Mesenteric fat pad (tissue), 1 donor: ENCODE measurements at places on chromosomes 7 and 10. TPM values are rescaled to one million over a fixed set of nuclear protein-coding genes. Genes with fewer than 3 reads are reported as not detected.

The TRIM74 gene
- 0.61 TPM for total RNA-seq

DNA sequence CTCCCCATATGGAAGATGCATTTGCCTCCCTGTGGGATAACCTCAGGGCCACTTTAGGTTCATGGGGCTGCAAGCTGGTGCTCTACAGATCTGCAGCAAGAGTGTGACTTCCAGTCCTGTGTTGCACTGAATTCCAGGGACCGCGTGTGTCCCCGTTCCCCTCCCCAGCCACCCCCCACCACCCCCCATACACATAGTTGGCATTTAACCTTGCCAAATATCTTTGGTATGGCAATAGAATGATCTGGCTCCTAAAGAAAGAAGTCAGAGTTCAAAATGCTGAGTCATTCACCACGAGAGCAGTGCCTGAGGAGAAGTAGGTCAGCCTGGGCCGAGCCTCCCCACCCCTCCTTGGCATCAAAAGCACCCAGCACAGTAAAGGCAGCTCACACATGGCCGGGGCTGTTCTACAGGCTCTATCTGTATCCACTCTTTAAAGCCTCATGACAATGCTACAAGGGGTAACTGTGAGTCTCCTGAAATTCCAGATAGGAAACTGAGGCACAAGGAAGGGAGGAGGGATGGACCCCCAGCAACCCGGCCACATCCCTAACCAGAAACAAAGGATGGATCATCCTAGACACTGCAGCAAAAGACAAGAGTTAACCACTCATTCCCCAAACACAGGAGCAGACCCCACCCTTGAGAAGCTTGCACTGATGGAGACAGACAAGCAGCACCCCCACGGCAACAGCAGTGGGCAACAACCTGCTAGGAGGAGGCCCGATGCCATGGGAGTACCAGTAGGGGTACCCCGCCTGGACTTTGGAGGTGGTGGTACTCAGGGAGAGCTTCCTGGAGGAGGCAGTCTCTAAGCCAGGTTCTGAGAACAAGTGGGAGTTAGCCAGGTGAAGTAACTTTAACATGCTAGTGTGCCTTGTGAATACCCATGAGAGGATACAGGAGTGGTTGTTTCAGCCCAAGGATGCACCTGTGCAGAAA is 70.3 kb upstream of the NANOS1 start:
- DNase-seq = peak; percentile 74

GRCh38 chr10:13684252-13684791 is 97.6 kb downstream of the PRPF18 start:
- no peak for DNase-seq

DNA sequence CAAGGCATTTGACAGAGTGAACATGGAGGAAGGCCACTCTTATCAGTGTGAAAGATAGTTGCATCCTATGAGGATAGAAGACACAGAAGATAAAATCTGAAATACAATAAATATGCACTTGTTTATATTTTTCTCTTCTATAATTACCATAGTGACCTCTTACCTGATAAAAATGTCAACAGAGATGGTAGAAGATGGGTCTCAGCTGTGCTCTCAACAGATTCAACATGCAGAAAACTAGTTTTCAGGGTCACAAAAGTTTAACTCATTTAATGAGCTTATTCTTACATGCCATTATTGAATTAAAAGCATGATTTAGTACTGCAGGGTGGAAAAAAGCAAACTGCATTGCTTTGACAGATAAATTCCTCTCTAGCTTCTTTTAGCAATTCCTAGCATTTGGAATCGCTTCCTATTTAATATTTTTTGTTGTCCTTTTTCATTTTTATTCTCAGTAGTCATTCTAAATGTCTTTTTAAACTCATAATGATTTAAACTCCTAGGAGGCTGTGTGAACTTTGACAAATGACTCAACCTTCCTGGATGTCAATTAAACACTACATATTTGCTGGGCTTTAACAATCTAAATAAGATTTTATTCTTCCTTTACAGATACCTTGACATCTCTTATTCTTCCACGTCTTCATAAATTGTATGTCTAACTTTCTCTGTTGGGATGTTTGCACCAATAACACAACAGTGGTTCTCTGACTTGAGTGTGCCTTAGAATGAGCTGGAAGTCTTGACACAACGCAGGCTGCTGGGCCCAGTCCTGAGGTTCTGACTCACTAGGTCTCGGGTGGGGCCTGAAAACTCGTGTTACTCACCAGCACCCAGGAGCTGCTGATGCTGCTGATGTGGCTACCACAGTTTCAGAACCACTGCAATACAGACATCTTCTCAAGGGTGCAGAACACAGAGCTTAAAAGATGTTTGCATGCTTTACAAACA is 565.5 kb upstream of the IGFBP3 start:
- DNase-seq = no peak

DNA sequence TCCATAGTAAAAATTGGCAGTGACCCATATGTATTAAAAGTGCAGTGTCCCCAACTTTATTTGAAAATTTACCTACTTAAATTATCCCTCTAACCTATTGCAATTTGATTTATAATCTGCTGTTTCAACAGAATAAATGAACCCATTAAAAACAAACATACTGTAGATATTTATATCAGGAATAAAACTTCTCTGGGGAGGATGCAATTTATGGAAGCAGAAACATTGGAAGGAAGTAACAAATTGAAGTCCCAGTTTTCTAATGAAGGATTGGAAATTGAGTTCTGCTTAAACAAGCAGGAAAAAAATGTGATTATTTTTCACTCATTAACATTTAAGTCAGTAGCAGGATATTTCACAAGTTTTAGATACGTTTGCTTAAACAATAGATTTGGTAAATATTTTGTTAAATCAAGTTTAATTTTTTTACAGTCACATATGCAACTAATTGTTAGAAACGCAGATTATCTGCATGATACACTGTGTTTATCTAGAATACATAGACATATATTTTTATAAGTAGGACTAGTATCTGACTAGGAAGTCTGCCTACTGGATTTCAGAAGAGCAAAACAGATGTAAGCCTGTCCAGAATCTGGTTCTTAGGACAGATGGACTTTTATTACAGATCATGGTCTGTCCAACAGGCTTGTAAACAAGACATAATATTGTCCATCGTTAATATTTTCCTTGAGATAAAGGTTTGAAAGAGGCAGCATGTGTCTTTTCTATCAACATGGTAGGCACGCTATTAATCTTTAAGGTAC is 5.3 kb downstream of the AGMO start:
- DNase-seq = no peak

The ECHDC3 gene
- total RNA-seq = 161 TPM

The CYP26C1 gene
- 0.22 TPM for total RNA-seq

DNA sequence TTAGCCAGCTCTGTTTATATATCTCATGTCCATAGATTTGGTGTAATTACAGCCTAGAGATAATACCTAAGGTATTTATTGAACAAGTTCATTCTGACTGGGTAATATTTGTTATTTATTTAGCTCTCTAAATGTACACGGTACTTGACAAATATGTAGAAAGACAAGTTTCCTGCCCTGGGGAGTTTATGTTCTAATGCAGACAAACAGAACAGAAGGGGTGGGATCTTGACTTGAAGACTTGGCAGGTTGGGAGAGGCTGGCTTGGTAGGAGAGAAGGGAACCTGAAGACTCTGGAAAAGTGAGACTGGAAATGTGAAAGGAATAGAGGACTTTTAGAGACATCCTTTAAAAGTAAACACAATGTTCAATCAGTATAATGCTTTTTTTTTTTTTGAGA is 97.7 kb upstream of the CDK6 start:
- DNase-seq = no peak

The SNX10 gene
- 52.8 TPM for total RNA-seq

DNA sequence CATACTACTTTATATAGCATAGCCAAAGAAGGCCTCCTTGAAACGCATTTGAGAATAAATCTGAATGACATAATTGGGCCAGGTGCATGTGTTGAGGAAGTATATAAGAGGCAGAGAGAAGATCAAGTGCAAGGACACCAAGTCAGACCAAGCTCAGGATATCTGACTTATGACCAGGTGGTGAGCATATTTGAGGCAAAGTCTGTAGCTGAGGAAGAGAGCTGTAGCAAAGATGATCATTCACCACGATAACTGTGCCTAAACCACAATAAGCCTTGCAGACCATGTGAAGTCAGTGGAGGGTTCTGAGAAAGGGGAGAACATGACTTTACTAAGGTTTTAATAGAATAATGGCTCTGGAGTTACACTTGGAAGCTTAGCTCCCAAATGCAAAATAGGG is 292.3 kb downstream of the SORCS1 start:
- no peak for DNase-seq

- no peak for DNase-seq
These were observed 10.0 kb downstream of the FOXK1 start for GRCh38 chr7:4692055-4692454.

- no peak for DNase-seq
These were observed 202.8 kb downstream of the NEBL start for GRCh38 chr10:20694296-20694695.

The SPOCK2 gene
- 5.8 TPM for total RNA-seq

- no peak for DNase-seq
These were observed 62.2 kb downstream of the ARMH3 start for GRCh38 chr10:101993651-101994200.

- no peak for DNase-seq
These were observed 203.0 kb downstream of the KCND2 start for GRCh38 chr7:120475994-120476393.

The ALKBH4 gene
- 7.0 TPM for total RNA-seq

DNA sequence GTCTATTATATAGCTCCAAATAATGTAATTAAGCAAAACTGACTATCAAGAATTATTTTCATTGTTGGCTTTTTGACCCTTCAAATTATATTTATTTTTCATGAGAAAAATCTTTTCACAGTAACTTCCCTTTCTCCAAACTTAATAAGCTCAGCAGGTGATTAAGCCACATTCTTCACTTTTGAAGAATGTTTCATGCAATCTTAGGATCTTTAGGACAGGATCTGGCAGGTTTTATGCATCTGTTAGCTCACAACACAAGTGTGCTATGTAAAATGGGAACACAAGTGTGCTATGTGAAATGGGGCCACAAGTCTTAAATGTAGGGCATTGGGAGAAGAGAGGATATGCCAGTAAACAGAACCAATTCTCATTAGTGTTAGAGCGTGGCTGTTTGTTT is 26.3 kb downstream of the BCAP29 start:
- DNase-seq = no peak

DNA sequence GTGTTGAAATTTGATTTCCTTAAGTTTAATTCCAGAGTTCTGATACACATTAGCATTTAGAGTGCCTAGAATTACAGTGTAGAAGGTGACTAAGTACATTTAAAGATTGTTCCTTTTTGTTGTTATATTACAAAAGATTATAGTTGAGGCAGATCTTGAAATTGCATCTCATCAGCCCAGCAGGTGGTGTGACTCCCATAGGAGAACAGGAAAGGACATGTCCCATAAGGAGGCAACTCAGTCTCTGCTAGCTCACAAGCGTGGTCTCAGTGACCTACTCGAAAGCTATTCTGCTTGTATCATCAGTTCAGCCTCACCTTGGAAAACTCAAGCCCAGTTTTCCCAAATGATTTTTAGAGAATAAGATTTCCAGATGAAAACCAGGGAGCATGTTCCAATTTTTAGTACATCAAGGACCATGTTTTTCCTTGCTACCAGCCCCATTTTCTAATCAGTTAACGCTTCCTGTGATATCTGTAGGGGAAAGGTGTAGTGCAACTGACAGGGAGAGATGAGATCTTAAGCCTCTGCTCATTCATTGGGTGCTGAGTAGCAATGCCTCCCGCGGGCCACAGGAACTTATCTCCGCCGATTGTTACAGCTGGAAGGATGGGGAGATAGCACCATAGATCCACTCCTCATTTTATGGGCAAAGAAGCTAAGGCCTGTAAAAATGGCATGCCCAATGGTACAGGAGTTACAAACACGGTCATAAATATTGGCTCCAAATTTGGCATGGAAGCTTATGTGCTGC is 1.1 kb upstream of the GNAI1 start:
- DNase-seq = no peak

DNA sequence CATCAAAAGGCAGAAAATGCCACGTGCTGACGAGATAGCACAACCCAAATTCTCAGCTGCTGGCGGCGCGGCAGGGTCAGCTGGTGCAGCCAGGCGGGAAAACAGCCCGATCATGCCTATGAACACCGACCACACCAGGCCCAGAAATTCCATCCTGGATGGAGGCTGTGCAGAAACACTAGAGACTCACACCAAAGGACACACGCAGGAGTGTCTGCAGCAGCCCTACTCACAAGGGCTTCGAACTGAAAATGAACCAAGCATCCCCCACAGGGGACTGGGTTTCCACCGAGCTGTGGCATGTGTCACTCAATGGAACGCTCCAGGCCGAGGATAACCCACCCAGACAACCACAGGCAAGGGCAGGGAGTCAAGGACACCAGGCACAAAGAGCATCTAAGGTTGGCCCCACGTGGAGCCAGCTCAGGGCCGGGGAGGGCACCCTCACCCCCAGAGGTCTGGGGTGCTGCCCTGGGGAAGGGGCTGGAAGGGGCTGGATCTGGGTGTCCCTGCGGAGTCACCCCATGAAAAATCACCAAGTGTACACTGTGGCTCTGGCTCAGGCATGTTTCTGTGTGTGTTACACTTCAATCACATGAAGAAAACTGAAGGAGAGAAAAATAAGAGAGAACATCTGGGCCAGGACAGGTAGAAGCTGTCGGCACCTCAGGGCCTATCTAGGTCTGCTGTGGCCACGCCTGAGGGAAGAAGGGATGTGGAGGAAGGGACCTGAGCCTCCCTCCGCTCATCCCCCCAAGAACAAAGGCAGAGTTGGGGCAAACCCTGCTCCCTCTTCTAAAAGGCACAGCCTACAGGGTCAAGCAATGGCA is 33.0 kb downstream of the RASGEF1A start:
- DNase-seq = peak; percentile 37

The ANKRD1 gene
- total RNA-seq = 1.6 TPM

The CRYGN gene
- 1.5 TPM for total RNA-seq

The SCIN gene
- total RNA-seq = 3.9 TPM

GRCh38 chr10:64394744-64395143 is 873.5 kb downstream of the REEP3 start:
- no peak for DNase-seq

The SPAM1 gene
- not detected for total RNA-seq

The HKDC1 gene
- total RNA-seq = 0.10 TPM

- DNase-seq = no peak
These were observed 13.1 kb downstream of the PLCE1 start for GRCh38 chr10:94006591-94007550.

- DNase-seq = no peak
These were observed 79.6 kb downstream of the RAPGEF5 start for GRCh38 chr7:22277375-22277774.

DNA sequence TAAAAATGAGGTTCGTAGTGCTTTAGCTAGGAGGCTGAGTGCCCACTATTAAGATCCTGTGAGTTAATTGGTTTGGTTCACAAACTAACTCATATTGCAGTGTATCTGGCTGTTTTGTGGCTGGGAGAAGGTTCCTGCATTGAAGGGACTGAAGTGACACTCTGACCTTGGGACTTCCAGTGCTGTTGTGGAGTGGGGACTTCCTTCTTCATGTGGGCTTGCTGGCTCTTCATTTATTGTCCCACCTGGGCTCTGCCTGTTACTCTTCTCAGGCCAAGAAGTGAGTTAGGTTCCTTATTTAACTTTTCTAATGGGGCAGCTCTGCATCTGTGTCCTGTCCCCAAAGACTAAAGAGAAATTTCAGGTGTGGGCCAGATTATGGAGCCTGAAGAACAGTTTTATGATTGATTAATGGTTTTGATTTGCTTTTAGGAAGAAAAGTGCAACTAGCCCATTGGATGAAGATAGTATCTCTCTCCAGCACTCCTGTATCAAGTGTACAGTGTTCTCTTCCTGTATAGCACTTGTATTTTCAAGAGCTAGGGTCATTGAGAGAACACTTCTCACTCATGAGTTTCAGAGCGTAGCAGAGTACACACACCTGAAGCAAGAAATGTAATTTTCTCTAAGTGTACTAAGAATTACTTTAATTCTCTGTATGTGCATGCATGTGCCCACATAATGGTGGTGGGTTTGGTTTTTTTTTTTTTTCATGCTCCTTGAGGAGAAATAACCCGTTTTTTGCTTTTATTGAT is 54.8 kb downstream of the AUTS2 start:
- no peak for DNase-seq

The ABCB1 gene
- 3.2 TPM for total RNA-seq
